Naive thymus-derived CD8-positive, alpha-beta T cell (primary cell): ENCODE measurements at places on chromosomes 6 and 20.

DNA sequence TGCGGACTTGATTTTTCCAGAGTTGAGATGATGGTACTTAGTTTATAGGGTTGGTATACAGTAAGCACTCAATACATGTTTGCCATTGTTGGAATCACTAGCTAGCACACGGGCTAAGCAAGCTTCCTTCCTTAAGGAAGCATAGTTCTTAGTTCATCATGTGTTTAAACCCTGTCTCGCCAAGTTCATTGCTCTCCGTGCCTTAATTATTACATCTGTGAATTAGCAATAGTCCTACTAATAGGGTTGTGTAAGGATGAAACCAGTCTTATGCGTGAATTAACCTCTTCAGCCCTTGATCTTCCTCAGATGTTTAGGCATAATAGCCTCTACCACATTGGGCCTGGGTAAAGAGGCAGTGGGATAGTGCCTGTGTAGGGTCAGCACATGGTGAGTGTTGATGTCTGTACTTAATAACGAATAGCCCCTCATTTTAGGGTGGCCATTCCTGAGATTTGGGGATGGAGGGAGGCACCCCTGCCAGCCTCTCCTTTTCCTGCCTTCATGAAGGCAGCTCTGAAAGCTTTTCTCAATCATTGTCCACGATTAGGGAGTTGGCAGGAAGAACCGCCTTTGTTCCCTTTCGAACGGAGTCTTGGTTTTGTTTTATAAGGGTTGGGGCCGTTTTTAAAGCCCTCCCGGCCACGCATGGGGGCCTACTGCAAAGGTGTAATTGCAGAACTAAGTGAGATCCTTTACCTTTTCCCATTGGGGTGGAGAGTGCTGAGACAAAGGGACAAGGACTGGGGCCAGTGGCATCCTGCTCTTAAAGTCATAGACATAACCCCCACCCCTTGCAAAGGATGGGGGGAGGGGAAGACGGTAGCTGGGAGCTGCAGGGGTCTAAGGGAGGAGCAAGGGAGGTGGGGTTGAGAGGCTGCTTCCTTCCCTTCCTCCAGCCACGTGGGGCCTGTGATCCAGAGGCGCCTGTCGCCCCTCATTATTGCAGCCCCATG lies 2.1 kb downstream of the DNMT3B start:
- H3K27me3 ChIP-seq = no peaks in the 10 kb centered on the region
- DNase-seq = no peak
- H3K27ac ChIP-seq = peak overlapping the region; percentile 71
- H3K4me1 ChIP-seq = peaks cover 15% of the 10 kb centered on the region
- H3K4me3 ChIP-seq = peak overlapping the region; percentile 36
- H3K36me3 ChIP-seq = no peaks in the 10 kb centered on the region

DNA sequence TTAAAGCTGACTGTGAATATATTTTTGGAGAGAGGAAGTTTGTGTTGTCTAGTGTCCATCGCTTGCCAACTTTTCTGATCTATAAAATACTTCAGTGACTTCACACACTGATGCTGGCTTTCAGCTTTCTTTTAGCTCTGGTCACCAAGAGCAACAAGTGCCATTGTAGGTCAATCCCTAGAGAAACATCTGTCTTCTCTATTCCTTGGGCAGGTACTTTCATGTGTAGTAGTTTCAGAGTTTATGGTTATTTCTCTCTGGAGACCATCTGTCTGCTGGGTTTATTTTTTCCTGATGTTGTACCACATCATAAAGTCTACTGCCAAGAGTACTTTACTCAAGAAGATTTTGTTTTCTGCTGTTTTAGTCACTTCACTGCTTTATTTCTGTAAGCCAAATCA lies 249.9 kb downstream of the KHDC1L start:
- no peaks in the 10 kb centered on the region for H3K27me3 ChIP-seq
- H3K4me1 ChIP-seq = peaks cover 6% of the 10 kb centered on the region
- H3K27ac ChIP-seq = no peak overlapping the region
- DNase-seq = no peak
- peaks cover 43% of the 10 kb centered on the region for H3K36me3 ChIP-seq

DNA sequence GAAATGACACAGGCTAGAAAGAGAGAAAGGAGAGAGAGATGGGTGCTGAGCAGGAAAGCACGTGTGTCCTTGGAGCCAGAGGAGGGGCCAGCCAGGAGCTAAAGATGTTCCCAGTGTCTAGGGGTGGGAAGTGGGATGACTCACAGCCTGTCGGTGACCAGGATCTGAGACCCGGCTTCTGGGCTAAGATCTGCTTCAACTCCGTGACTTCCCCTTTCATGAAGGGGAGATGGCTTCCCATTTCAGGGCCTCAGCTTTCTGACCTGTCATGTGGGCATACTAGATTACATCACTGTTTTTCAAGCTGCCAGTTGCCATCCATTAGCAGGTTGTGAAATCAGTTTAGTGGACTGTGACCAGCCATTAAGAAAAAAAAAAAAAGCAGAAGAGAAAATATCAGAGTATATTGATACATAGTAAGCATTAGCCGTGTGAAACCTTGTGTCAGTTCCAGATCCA lies 5.4 kb downstream of the TGM3 start:
- H3K27ac ChIP-seq = no peak overlapping the region
- no peaks in the 10 kb centered on the region for H3K4me1 ChIP-seq
- DNase-seq = no peak
- no peak overlapping the region for H3K4me3 ChIP-seq

DNA sequence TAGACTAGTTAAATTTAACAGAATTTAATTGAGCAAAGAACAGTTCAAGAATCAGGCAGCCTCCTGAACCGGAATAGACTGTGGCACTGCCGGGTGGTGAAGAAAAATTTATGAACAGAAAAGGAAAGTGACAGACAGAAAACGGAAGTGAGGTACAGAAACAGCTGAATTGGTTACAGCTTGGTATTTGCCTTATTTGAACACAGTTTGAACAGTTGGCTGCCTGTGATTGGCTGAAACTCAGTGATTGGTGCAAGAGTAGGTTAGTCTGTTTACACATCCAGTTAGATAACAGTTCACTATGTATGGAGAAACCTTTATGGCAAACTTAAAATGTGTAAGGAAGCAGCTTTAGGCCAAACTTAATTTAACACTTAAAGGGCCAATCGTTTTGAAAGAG lies 116.0 kb upstream of the CITED2 start:
- DNase-seq = no peak
- peaks cover 7% of the 10 kb centered on the region for H3K4me1 ChIP-seq
- H3K27ac ChIP-seq = no peak overlapping the region
- H3K36me3 ChIP-seq = no peaks in the 10 kb centered on the region

DNA sequence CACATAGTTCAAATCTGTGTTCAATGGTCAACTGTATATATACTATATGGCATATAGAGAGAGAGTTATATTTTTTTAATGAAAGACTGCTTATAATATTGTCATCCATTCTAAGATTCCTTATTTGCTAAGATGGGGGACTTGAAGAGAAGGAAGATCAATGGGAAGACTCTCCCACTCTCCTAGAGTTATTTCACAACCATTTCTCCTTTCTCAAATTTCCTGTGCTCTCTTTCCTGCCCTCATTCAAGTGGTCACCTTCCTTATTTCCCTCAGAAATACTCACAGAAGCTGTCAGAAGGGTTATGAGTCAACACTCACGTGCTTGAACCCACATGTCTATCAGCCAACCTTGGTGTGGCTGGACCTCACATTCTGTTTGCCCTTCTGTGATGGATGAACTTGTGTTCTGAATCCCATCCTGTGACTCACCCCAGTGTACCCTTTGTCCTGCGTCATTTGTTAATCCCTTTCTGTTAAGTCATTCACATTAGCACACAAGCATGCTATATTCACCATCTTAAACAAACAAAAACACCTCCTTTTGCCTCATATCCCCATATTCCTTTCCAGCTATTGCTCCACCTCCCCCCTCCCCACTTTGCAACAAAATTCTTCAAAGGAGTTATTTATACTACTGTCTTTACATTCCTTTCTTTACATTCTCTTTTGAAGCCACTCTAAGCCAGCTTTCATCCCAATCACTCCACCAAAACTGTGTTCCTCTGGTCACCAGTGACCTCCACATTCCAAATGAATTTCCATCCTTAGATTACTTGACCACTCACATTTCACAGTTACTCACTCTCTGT lies 279.3 kb upstream of the TCF21 start:
- H3K4me3 ChIP-seq = no peak overlapping the region
- no peaks in the 10 kb centered on the region for H3K4me1 ChIP-seq
- peaks cover 2% of the 10 kb centered on the region for H3K27me3 ChIP-seq
- no peaks in the 10 kb centered on the region for H3K36me3 ChIP-seq
- no peak for DNase-seq

DNA sequence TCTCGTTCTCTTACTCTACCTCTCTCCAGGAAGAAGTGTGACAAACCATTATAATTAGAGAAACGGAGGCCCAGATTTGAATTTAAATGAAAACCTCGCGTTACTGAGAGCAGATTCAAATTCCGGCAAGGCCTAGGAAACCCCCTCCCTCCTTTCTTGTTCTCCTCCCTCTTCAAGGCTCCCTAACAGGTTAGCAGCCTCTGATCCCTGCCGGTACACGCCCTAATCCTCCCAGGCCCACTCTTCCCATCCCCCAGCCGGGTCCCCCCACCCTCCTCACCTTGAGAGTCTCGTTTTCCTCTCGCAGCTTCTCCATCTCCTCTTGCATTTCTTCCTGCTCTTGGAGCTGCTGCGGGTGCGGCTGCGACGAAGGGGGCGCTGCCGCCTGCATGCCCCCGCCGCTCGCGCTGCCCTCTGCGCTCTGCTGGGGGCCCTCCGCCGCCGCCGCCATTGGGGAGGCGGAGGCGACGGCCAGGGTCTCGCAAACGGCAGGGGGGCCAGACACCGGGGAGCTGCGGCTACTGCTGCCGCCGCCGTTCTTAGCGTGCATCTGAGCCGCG lies 3.8 kb downstream of the MTCL3 start:
- peaks cover 2% of the 10 kb centered on the region for H3K36me3 ChIP-seq
- peaks cover 31% of the 10 kb centered on the region for H3K4me1 ChIP-seq
- peaks cover 17% of the 10 kb centered on the region for H3K27me3 ChIP-seq
- H3K27ac ChIP-seq = peak overlapping the region; percentile 80
- peak; percentile 26 for DNase-seq
- H3K4me3 ChIP-seq = peak overlapping the region; percentile 91

DNA sequence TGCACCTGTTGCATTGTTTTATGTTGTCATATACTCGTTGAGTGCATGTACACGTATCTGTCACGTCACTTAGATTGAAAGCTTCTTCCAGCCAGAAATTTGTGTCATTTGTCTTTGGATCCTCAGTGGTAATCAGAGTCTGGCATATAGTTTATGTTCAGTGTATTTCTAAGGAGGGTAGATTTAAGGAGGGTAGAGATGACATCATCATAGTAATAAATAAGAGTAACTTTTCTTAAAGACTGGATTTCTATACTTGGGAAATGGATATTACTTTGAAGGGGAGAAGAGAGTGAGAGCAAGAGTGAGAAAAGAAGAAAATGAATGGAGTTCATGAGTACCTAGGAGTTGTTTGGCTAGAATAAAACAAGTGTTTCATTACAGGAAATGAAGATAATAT lies 255.0 kb upstream of the SASH1 start:
- H3K27ac ChIP-seq = no peak overlapping the region
- H3K4me3 ChIP-seq = no peak overlapping the region
- peaks cover 7% of the 10 kb centered on the region for H3K27me3 ChIP-seq
- no peaks in the 10 kb centered on the region for H3K36me3 ChIP-seq
